Stimulated activated CD4-positive, alpha-beta T cell treated with anti-CD3 and anti-CD28 coated beads, Interleukin-12 subunit alpha, Interleukin-12 subunit beta, amount 100 ng/mL, for 24 hours (primary cell): ENCODE measurements at places on chromosomes 3 and 15.
A peak's percentile ranks its signal among the peaks of the same experiment; 100 is the strongest.

- DNase-seq = no peak
Measured at GRCh38 chr3:21839176-21839575, 88.2 kb upstream of the ZNF385D start.

- no peak for DNase-seq
Measured at GRCh38 chr3:106678657-106679390, 698.4 kb upstream of the CCDC54 start.

DNA sequence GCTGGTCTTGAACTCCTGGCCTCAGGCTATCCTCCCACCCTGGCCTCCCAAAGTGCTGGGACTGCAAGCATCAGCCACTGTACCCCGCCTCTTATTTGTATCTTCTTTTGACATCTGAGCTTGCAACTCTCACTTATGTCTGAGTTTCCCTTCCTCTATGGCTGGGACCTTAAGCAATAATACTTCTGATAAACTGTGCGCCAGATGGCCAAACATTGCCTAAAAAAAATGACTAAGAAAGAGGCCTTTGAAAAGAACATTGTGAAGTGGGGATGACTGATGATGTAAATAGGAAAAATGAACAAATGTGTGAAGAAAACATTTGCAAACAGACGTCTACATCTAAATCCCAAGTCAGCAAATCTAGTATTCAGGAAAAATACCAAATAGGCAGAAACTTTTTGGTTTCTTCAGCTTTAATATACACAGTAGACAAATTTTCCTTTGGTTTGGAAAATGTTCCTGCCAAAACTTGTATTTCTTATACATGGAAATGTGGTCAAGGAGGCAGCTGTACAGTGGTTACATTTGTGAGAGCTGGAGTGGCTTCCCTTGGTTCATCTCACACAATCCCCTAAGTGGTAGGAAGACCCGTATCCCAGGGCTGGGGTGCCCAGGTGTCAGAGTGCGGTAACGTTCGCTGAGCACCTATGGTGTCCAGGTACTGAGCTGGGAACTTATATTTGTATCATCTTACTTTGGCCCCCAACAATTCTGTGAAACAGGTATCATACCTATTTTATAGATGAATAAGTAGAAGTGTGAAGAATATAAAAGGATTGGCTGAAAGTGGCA, 11.6 kb upstream of the TFRC start:
- DNase-seq = no peak

- no peak for DNase-seq
Measured at GRCh38 chr15:99606646-99607045, 40.9 kb downstream of the MEF2A start.

- DNase-seq = no peak
Measured at GRCh38 chr3:177495566-177495965, 298.3 kb upstream of the TBL1XR1 start.

GRCh38 chr15:77454951-77455350, 34.3 kb downstream of the HMG20A start:
- no peak for DNase-seq

DNA sequence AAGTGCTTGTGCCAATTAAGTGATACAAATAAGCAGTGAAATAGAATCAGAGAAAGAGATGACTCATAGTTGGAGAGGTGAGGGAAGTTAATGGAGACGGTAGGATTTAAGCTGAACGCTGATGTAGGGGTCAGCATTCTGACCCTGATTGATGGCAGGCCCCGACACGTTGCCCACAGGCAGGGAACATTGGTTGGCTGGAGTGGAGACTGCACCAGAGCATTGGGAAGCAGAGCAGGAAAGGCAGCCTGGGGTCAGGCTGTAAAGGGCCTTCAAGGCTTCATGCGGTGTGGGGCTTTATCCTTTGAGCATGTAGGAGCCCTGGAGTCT, 68.6 kb downstream of the DCUN1D1 start:
- DNase-seq = no peak

- DNase-seq = no peak
Measured at GRCh38 chr3:172808969-172809546, 58.5 kb downstream of the ECT2 start.

- no peak for DNase-seq
Measured at GRCh38 chr15:62163397-62164013, 1.6 kb downstream of the C2CD4B start.

GRCh38 chr3:133891662-133892378, 3.9 kb downstream of the RAB6B start:
- no peak for DNase-seq

GRCh38 chr15:95302206-95302605, 1028.3 kb upstream of the NR2F2 start:
- DNase-seq = no peak

DNA sequence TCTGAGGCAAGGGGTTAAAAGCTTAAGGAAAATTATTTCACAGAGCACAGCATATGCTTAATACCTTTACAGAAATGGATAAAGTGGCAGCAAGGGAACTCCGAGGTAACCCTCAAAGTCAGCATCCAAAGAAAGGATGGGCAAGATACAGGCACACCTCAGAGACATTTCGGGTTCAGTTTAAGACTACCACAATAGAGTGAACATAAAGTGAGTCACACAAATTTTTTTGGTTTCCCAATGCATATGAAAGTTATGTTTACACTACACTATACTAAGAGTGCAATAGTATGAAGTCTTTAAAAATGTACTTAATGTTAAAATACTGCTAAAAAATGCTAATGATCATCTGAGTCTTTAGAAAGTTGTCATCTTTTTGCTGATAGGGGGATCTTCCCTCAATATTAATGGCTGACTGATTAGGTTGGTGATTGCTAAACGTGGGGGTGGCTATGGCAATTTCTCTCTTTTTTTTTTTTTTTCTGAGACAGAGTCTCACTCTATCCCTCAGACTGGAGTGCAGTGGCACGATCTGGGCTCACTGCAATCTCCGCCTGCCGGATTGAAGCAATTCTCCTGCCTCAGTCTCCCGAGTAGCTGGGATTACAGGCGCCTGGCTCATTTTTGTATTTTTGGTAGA, 10.0 kb downstream of the UBR1 start:
- no peak for DNase-seq

GRCh38 chr15:88258093-88258641, 1.6 kb upstream of the NTRK3 start:
- DNase-seq = no peak

- no peak for DNase-seq
Measured at GRCh38 chr3:48426401-48426909, 3.4 kb downstream of the PLXNB1 start.

DNA sequence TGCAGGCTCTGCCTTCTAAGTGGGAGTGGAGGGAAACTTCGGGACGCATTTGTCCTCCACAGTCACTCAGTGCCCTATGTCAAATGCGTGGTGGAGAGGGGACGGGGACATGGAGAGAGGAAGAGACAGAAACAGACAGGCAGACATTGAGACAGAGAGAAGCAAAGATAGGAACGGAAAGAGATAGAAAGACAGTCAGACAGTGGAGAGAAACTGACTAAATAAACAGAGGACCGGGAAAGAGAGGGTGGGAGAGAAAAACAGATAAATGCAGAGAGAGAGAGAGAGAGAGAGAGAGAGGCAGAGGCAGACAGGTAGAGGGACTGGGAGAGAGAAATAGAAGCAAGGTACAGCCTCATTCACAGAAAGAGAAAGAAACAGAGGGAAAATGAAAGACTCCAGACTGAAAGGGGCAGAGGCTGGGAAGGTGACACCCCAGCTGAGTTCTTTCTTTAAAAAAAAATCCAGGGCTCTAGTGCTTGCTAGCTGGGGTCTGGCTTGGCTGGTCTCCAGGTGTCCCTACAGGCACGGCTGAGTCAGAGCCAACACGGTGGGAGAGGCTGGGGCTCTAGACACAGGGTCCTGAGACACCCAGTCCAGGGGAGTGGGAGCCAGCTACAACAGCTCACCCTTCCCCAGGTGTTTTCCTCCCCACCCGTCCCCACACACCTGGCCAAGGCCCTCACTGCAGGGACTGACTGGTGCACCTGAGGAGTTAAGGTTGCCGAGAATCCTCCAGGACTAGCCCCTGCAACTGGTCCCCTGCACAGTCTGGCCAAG, 506.1 kb upstream of the PROK2 start:
- DNase-seq = no peak

DNA sequence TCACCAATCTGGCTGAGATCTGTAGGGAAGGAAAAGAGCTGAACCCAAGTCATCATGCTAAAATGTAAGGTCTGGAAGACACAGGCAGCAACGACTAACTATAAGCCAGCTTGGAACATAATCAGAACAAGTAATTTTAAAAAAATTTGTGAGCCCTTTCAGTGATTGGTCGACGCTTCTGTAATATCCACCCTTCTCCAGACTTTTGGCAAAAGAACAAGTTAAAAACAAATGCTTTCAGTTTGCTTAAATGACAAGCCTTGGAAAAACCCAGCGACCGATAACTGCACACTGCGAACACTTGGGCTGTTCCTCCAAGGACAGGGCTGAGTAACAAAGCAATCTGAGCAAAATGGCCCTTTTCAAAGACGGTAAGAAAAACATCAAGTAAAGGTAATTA, 49.6 kb downstream of the PCSK6 start:
- no peak for DNase-seq

DNA sequence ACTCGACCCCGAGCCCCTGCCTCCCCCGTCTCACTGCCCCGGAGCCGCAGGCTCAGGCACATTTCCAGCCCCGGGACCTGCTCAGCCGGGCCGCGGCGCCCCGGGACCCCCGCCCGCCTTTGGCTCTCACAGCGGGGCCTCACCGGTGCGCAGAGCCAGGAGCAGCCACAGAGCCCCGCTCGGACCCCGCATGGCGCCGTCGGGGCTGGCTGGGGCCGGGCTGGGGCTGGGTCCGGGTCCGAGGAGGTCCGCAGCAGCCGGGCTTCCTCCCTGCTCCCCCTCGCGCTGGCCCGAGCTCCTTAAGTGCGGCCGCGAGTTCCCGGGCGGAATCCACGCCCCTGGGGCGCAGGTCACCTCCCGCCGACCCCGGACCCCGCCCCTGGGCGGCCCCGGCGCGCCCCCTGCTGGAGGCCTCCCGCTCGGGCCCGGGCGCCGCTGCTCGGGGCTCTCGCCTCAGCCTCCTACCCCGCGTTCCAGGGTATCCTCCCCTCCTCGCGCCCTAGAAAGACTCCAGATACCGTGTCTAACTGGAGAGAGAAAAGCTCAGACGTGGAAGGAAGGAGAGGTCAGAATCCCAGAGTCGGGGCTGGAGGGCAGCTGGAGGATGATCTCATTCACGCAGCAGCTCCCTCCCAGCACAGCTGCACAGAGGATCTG, at the start of gene MELTF:
TSS of gene MELTF (minus strand) at position 307 of the 657 bp plus-strand sequence. CDS start at position 192, 115 bp downstream.
- peak; percentile 66 for DNase-seq

- DNase-seq = no peak
Measured at GRCh38 chr3:42063888-42064287, 27.3 kb upstream of the TRAK1 start.

- no peak for DNase-seq
Measured at GRCh38 chr3:187130346-187131066, 8.8 kb downstream of the RPL39L start.

- DNase-seq = no peak
Measured at GRCh38 chr15:77738441-77739302, 106.0 kb upstream of the LINGO1 start.

GRCh38 chr15:69914960-69915359, 182.8 kb downstream of the TLE3 start:
- DNase-seq = no peak

GRCh38 chr3:143002727-143003126, 1.4 kb downstream of the U2SURP start:
- DNase-seq = no peak

- DNase-seq = no peak
Measured at GRCh38 chr3:16148783-16149182, 25.7 kb upstream of the GALNT15 start.

DNA sequence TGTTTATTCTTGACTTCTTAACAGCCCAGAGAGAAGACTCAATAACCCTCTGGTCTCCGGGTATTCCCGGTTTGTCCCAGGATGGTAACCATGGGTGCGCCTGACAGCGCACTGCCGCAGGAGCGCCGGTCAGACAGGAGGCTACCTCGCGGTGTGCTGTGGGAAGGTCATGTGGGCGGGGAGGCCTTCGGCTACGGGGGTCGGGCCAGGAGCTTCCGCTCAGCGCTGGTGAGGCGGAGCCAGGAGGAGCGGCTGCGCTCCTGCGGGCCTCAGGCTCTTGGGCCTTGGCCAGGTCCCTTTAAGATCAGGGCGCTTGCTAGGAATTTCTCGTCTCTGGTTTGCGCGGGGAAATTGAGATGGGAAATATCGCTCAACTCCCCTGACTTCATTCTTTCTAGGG, 182.3 kb upstream of the NDN start:
- DNase-seq = no peak

- DNase-seq = no peak
Measured at GRCh38 chr15:41513506-41514227, at the start of gene LTK. TSS of gene LTK (minus strand) at chr15:41513827. CDS start at chr15:41513709, 118 bp downstream.

DNA sequence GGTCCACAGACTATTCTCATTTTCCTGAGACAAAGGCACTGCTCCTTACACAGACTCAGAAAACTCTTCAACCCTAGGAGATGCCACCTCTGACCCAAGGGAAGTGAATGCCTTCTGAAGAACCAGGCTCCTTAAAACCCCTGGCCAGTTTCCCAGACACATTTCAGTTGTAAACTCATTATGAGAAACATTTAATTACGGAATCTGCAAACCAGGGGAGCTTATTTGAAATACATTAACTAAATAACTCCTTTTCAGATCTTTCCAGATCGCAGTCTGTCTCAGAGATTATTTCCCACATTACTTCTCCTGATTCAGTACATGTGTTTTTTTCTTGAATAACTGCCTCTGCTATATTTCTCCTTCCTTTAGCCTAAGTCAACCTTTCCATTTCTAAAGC, 17.6 kb downstream of the MYO5A start:
- no peak for DNase-seq

DNA sequence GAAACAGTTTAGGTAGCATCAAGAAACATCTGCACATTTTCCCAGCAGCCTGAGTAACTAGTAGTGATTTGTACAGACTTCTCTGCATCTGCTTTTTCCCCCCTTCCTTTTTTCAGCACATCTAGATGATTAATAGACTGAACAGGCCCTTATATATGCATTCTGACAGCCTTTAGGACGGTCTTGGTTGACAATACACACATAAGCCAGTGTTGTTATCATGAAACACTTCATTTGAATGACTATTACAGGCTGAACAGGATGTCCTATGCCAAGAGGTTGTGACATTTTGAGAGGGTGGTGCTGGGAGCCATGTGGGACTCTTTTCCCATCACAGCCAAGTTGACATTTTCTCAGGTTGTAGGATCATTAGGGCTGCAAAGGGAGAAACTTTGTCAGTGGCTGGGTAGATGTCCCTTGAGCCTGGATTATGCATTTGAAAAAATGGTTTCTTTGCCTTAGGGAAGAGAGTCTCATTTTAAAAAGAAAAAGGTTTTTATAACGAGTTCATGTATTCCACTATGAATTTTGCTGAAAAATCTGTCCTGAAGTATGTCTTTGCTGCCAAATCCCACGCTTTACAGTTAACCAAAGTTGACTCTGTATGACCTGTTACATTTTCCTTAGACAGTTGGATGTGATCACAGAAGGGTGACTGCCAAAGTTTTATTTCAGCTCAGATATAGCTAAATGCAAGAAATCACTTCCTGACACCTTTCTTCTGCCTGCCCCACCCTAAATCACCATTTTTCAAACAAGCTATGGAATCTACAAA, 73.7 kb downstream of the FILIP1L start:
- no peak for DNase-seq

GRCh38 chr15:91927585-91927984, 74.1 kb downstream of the SLCO3A1 start:
- no peak for DNase-seq

GRCh38 chr3:180855364-180855763, 57.1 kb upstream of the FXR1 start:
- no peak for DNase-seq
